ENCODE measurements at places on chromosomes 2 and 18.

- no peak for DNase-seq
Measured at GRCh38 chr18:72762515-72763122, 105.2 kb downstream of the NETO1 start.

GRCh38 chr18:1296237-1296636, 391.6 kb downstream of the ADCYAP1 start:
- no peak for DNase-seq

GRCh38 chr2:221318376-221319130, 253.6 kb downstream of the EPHA4 start:
- DNase-seq: no peak

DNA sequence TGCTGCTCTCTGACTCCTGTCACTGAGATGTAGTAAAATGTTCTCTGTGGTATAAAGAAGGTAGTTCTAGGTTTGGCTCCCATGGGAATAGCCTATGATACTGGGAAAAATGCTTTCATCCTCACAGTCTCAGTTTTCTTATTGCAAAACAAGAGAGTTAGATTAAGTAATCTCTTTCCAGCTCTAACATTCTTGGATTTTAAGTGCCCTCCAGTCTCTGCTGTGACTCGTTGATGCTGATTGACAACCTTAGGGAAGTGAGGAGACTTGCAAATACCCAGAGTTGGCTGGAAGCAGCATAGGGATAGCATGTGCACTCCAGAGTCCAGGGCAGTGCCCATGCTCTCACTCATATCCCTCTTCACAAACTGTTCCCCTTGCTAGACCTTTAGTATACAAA, 534.9 kb downstream of the SLC4A3 start:
- no peak for DNase-seq

DNA sequence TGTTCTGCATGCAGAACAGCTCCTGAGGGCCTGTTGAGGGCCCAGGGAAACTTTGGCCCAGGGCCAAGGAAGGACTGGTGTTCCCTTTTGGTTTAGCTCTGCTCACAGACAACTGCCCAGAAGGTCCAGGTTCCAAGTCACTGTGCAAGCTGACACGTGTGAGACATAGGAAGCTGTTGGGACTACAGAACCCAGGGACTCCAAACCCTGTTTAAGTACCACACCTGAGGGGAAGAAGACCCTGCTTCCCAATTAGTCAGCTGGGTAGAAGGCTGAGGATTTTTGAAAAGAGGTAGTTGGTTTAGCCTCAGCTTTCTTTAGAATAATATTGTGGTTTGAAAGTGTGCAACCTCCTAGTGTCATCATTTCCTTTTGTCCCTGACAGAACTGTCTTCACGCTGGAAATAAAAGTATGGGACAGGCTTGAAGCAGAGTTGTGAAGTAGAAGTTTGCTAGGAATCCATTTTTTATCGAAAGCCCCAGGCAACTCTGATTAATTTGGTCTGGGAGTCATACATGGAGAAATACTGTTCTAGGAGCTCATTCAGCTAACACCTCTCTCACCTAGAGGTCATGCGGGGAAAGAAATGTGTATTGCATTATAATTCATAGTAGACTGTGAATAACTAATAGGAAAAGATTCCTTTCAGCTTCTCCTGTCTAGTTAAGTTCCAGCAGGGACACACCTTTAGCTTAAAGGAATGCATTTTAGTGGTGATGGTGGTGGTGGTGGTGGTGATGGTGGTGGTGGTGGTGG, 19.9 kb upstream of the IL1RL1 start:
- no peak for DNase-seq

GRCh38 chr2:216490061-216490460, 8.6 kb upstream of the RPL37A start:
- no peak for DNase-seq

- no peak for DNase-seq
Measured at GRCh38 chr18:75207310-75208154, 1.4 kb downstream of the PTGR3 start.

DNA sequence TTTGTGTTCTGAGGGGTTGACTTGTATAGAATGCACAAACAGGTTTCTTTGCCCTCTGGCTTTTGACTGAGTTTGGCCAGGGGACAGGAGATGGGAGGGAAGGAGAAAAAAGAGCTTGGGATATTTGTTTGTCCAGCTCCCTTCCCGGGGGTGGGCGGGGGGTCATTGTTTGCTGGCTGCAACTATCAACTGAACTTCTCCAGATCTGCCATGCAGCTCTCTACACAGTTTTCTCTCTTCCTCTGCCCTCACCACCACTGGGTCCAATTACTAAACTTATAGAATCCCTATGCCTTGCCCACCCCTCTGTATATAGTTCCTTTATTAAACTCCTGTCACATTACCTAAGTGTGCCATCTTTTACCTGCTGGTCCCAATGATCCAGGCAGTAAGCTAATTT, 32.8 kb upstream of the CHN1 start:
- no peak for DNase-seq

DNA sequence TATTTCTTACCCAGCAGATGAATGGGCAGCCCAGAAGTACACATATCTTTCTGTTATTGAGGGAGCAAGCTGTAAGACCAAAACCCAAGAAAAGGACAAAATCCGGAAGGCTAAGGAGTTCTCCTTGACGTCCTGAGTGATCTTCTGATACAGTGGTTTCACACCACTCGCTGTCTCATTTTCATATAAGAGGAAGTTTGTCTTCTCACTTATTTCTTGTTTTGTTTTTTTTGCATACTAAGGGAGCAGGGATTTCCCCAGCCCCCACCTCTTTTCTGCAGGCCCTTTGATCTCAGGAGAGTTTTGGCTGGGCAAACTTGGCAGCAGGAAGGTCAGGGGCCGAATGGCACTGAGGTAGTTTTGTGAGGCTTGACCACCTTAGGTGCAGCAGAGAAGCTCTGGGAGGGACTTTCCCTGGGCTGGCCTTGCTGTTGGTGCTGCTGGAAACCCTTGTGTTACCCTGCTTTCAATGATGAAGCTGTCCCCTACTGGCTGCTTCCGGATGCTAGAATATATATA, 13.3 kb downstream of the CHRNA1 start:
- DNase-seq: no peak

- no peak for DNase-seq
Measured at GRCh38 chr2:62175728-62176127, 20.2 kb upstream of the B3GNT2 start.

GRCh38 chr18:44741085-44741484, 60.4 kb downstream of the SETBP1 start:
- no peak for DNase-seq

- DNase-seq: no peak
Measured at GRCh38 chr18:54358495-54359040, 862 bp downstream of the C18orf54 start.

GRCh38 chr2:41137031-41137430, 685.1 kb upstream of the SLC8A1 start:
- no peak for DNase-seq

DNA sequence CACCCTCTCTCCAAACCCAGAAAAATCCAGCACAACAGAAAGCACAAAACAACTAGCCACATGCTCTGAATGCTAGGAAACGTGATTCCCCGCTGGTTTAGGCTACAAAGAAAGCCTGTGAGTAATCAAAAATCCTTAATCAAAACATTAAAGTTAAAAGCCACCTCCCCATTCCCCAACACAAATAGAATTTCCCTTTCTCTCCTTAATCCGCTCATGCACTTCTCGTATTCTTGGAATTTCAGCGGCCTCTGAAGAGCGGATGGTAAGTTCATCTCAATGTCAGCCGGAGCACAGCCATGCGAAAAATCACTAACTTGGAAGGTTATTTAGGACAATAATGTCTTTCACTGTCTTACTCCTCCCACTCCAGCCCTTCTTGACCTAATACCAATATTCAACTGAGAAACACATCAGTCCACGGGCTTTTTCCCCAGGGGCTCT, 126.7 kb downstream of the OSBPL1A start:
- no peak for DNase-seq

DNA sequence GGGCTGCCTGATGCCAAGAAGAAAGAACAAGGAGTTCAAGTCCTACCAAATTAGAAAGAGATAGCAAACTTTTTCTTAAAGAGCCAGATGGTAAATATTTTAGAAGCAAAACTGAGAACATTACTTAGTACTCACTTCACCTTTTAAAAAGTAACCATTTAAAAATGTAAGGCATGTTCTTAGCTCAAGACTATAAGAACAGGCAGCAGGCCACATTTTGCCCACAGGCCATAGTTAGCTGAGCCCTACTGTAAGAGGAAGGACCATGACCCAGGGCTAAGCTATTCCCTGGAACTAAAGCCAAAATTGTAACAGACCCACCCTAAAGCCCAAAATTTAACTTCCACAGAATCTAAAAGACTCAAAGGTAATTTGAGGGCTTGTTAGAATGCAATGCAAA, 31.3 kb downstream of the USP40 start:
- no peak for DNase-seq

- DNase-seq: no peak
Measured at GRCh38 chr2:121282800-121283385, 2.1 kb downstream of the TFCP2L1 start.

DNA sequence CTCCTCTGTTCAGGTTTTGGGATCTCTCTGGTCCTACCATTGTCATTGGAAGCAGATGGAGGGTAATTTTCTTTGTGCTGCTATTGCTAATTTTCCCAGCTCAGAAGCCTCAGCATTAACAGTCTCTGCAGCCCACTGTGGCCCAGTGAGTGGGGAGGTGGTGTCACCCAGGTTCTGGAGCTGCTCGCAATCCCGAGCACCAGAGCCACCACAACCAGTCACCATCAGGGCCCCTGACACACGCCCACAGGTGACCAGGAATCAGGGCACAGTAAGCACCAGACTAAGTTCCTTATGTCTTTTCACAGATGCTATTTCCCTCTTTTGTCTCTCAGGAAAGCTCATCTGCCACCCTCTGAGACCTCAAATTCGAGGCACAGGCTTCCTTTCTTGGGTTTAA, 87.9 kb downstream of the SEPTIN10 start:
- no peak for DNase-seq

DNA sequence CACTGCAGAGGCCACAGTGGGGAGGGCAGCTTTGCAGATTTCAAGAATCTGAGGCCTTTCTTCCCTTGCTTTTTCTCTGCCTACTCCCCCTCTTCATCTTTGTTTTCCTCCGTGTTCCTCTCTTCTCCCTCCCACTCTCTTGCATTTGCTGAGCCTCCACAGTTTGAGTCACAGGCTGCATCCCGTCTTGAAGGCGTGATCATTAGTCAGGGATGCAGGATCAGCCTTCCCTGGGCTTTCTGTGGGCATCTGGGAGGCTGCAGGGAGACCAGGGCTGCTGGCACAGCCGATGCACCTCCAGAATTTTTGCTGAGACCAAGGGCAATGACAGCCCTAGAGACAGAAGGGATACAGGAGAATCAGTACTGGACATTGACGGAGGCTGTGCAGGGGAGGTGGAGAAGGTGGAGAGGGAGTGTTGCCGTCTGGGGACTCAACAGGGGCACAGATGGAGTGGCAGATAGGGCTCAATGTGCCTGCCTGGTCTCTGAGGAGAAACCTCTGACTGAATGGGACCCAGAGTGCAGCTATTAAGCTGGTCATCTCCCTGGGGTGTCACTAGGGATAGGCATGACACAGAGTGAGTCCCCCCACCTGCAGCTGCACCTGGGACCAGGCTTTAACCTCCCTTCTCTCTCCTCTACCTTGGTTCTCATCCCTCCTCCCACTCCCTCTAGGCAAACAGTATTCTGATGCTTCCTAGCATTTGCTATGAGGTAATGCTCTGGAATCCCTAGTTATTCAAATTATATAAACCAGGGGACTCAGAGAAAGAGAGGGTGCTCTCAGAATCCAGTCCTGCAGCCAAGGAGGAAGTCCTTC, 29.0 kb upstream of the DNAJC27 start:
- no peak for DNase-seq

- DNase-seq: no peak
Measured at GRCh38 chr2:27118525-27119329, at the start of gene CGREF1. CGREF1 (minus strand) TSS chr2:27119128; CDS start chr2:27104366, 14,762 bp downstream.

DNA sequence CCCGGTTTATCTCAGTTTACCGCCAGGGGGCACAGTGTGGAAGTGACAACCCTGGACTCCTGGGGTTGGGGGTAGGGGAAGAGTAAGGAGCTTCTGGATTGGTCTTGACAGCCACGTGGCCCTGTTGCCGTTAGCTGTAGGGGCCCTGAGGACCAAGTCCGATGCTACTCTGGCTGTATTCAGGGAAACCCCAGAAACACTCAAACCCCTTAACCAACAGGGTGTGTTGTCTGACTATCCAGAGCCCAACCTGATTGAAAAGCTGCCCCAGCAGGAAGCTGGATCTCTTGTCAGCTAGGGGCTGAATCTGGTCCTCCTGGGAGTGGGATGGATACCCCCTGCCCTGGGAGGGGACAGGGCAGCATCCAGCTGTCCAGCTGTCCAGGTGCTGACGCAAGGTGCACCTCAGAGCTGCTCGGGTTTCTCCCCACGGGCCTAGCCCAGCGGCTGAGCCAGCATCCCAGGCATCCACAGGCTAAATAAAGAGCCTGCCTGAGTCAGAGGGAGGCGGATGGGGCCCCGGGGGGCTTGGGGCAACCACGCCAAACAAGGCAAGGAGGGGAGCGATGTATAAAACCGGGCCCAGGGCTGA, 3.1 kb upstream of the GMPPA start:
- DNase-seq: peak; percentile 20

- DNase-seq: no peak
Measured at GRCh38 chr2:64120928-64121327, 23.3 kb downstream of the PELI1 start.

- DNase-seq: no peak
Measured at GRCh38 chr2:170530284-170530745, 184.8 kb upstream of the SP5 start.

- no peak for DNase-seq
Measured at GRCh38 chr18:43405097-43405496, 127.8 kb upstream of the SYT4 start.

- DNase-seq: no peak
Measured at GRCh38 chr2:53200072-53200471, 567.5 kb upstream of the CHAC2 start.

DNA sequence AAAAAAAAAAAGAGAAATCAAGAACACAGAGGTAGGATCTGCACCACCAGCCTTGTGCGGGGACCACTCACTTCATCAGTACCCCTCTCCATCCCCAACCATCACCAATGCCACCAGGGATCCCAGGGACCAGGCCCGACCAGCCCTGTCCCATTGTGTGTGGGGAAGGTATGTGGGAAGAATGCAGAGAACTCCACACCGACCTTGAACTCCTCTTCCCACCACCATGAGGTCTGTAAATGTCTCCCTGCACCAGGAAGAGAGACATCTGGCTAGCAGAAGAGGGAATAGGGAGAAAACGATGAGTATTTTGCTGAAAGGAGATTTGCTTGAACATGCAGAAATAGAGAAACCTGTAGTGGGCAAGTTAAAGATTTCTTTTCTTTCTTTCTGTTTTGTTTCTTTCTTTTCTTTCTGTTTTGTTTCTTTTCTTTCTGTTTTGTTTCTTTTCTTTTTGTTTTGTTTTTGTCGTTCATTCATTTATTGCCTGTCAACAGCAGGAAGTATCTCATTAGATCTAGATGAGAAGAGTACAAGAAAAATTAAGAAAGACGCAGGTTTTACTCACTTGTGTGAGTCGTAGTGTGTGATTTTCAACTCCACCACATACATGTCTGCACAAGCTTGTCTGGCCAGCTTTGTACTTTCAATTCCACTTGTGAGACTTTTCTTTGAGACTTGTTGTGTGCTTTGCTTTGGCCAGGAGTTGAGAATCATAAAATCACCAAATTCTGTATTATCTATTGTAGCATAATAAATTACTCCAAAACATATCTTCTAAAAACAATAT, 179.8 kb upstream of the HAAO start:
- no peak for DNase-seq

GRCh38 chr2:8600456-8600855, 81.4 kb upstream of the ID2 start:
- DNase-seq: no peak

GRCh38 chr2:120935339-120936313, 200.0 kb downstream of the GLI2 start:
- DNase-seq: no peak

- no peak for DNase-seq
Measured at GRCh38 chr2:197103363-197103762, 176.9 kb upstream of the PGAP1 start.

- no peak for DNase-seq
Measured at GRCh38 chr2:144504218-144504641, 15.7 kb downstream of the ZEB2 start.
